NCI-H1694 (cell line): ENCODE measurements at places on chromosomes 2 and 18.

DNA sequence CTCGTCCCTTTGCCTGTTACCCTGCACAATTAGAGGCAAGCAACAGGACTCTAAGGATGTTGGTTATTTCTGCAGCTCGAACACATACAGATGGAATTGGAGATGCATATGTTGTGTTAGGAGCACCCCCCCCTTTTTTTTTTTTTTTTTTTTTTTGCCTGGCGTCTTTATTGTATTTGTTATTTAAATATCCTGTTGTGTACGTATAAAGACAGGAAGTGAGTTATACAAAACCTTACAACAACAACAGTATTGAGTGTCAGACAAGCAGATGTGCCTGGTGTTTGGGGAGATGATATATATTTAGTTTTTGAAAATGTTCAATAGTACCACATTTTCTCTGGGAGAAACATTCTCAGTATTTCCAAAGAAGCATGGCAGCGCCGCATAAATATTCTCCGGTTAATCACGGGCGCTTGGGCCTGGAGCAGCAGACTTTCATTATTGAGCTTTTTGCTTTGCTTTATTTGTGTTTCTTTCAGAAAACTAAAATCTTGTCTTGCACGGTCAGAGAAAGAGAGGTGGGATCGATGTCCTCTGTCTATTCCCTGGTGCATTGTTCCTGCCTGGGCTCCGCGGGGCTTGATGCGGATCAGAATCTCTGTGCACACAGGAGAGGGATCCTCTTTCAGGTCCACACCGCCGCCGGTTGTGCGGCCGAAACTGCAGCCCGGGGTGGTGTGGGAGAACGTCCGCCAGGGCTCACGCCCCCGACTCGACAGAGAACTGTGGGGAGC is 23.2 kb upstream of the ZNF516 start:
- DNase-seq = no peak

- DNase-seq = no peak
These were observed 63.0 kb downstream of the CELF4 start for GRCh38 chr18:37502601-37503000.

GRCh38 chr2:129802290-129802689 is 177.2 kb upstream of the RAB6C start:
- no peak for DNase-seq

DNA sequence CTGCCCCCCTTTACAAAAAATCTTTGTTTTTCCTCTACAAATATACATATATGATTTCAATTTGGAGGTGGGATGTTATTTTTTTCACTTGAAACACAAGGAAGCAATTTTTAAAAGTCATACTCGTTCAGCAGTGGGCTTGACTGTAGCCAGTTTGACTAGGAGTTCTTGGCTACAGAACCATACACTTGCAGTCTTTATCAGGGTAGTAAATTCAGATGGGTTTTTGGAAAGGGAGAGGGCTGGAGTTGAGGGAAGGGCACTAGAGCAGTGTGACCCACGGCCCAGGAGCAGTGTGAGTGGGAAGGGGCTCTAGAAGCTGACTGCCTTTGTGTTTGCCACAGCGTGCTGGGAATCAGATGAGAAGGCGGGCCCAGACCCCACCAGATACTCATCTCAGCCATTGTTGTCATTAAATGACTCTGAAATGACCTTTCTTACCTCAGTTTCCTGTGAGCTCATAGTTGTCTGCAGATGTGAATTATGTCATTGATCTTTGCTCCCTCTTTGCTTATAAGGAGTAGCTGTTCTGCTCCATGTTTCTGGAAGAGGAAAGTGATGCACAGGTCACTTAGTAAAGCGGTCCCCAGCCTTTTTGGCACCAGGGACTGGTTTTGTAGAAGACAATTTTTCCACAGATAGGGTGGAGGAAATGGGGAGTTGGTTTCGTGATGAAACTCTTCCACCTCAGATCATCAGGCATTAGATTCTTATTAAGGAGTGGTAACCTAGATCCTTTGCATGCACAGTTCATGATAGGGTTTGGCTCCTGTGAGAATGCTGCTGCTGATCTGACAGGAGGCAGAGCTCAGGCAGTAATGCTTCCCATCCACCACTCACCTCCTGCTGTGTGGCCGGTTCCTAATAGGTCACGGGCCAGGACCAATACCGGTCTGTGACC is 116.8 kb downstream of the SPTBN1 start:
- DNase-seq = no peak

- DNase-seq = no peak
These were observed 14.5 kb downstream of the SLC19A3 start for GRCh38 chr2:227703280-227703732.

DNA sequence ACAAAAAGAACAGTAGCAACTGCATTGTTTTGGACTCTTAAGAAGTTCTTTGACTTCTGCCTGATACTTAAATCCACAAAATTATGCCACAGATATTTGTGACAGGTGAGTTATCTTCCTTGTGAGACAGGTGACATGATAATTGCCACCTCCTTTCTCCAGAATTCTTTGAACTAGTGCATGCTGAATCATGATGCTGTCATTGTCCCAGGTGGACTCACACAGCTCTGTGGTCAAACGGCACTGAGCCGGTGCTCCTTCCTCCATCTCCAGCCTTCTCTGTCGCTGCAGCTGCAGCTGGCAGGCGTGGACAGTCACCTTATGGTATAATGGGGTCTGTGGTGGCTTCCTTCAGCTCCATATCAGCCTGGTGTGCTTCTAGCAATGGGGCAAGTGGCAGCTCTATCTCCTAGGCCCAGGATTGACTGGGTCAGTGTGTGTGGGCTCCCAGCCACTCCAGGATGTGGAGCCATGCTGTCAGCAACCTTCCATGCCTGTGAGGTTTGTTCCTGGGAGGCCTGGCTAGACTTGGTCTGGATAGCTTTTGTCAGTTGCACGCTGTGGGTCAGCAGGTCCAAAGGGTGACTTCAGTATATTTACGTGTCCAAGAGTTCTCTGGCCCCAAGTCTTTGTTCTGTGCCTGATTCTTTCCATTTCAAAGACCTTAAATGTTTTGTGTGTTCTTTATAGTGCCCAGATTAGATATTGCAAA is 15.7 kb downstream of the ARMC9 start:
- DNase-seq = no peak

- DNase-seq = no peak
These were observed 3.1 kb upstream of the CIB4 start for GRCh38 chr2:26644188-26644835.

DNA sequence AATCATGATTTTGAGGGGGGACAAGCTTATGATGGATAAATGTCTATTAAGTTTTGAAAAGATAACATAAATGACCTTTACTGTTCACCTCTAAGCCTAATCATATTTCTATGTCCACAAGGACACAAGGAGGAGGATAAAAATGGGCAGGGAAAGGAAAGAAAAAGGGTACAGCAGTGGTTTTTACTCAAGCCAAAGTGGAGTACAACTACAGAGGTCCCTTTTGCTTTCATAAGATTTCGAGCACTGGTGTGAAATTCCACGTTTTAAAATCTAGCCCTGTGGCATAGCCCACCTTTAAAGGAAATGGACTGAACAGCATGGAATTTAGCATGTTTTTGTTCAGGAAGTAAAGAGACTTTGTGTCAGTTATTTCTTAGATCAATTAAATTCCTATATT is 19.2 kb downstream of the FN1 start:
- no peak for DNase-seq

DNA sequence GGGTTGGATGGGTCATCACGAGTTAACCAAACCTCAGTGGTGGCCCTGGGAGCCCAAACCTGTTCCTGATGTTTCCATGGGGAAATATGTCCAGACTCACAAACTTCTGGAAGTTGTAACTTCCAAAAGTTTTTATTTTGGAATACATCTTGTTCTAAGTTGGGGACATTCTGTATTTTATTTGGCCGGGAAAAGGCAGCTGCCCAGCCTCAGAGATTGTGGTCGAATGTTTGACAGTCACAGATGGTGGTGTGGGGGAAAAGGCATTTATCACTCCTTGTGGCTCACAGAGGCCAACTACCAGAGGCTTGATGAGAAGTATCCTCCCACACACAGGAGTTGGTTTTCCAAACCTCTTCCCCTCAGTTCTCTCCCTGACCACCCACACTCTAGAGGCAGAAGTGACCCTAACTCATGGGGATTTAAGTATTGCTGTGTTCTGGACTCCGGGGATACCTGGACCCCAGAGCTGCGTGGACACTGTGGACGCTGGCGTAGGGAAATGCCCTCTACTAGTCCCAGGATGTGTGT is 124.7 kb upstream of the PPP1CB start:
- DNase-seq = no peak

- no peak for DNase-seq
These were observed 155.8 kb upstream of the KLF7 start for GRCh38 chr2:207321514-207321913.

DNA sequence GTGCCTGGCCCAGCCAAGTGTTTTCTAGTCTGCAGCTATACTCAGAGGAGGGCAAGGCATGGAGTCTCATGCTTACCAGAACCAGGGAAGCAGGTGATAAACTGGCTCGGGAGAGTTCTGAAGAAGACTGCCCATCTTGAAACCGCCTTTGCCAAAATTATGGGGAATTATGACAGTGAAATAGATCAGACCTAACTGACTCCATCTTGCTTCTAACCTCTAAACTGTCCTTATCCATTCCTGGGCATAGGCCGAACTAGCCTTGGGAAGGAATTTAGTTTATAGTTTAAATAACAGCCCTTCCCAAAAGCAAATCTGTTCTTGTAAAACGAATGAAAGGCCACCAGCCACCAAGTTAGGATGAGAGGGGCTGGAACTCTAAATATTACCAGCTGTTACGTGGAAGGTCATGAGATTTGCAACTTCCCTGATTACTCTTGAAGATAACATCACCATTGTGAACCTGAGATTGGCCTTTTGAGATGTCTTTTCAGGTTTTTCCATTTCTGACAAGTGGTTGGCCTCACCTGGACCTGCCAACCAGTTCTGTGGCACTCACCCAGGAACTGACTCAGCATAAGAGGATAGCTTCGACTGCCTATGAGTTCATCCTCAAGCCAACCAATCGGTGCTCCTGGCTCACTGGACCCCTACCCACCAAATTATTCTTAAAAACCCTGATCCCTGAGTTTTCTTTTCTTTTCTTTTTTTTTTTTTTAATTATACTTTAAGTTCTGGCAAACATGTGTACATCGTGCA is 23.4 kb downstream of the CHCHD5 start:
- no peak for DNase-seq

DNA sequence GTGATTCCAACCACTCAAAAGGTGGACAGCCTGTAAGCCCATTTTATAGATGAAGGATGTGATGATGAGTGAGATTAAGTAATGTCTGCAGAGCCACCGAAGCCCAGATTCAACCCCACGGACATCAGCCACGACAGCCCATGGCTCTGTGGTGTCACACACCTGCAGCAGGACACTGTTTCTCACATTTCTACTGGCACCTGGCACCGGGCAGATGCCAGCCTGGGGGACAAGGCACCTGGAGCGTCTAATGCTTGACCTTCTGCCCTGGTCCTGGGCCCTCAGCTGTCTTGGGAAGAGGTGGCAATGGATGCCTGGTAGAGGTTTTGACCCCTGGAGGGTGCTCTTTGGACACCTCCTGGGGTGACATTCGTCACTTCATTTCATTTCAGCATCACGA is 176.3 kb downstream of the ANAPC1 start:
- no peak for DNase-seq

DNA sequence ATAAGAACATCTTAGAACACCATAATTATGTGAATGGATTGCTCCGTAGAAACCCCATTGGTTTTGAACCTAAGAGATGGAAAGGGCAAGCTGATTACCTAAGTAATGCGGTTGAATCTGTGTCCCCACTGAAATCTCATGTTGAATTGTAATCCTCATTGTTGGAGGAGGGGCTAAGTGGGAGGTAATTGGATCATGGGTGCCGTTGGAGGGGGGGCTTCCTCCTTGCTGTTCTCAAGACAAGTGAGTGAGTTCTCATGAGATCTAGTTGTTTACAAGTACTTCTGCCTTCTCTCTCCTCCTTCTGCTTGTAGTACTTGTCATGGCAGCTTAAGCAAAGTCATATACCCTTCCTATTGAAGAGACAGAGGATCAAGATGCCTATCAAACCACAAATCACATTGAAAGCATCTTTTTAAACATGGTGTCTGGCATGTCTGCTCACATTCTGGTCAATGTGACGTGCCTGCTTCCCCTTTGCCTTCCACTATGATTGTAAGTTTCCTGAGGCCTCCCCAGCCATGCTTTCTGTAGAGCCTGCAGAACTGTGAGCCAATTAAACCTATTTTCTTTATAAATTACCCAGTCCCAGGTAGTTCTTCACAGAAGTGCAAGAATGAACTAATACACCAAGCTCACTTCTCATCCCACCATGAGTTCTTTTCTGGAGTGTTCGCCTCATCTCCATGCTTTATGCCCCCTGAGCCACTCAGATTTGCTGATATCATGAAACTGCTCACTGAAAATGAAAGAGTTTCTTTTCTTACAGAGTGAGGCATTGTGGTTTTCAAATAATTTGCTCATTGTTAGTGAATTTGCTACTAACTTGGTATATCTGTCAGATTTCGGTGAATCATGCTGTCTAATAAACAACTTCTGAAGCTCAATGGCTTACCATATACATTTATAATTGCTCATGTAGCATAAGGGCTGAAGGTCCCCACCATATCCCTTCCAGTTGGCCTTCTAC is 23.6 kb downstream of the KCNE4 start:
- DNase-seq = no peak

GRCh38 chr2:213187833-213188532 is 36.6 kb upstream of the IKZF2 start:
- no peak for DNase-seq

- no peak for DNase-seq
These were observed 5.6 kb downstream of the DTYMK start for GRCh38 chr2:241680827-241681599.

DNA sequence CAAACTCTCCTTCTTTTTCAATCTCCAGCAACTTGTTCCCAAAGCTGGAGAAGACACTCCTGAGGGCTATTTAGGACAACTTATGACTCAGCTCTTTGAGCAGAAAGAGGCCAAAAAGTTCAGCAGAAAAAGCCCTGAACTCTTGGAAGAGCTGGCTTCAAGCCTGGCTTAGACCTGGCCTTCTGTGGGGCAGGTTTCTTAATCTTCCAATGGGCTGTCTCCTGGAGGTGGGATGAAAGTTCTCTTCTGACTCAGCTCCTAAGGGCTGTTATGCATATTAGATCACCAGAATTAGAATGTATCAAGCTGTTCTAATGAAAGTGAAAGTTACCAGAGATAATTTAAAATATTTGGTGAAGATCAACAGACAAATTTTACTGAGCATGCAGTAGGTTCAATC is 129.4 kb downstream of the RAD51AP2 start:
- DNase-seq = no peak

DNA sequence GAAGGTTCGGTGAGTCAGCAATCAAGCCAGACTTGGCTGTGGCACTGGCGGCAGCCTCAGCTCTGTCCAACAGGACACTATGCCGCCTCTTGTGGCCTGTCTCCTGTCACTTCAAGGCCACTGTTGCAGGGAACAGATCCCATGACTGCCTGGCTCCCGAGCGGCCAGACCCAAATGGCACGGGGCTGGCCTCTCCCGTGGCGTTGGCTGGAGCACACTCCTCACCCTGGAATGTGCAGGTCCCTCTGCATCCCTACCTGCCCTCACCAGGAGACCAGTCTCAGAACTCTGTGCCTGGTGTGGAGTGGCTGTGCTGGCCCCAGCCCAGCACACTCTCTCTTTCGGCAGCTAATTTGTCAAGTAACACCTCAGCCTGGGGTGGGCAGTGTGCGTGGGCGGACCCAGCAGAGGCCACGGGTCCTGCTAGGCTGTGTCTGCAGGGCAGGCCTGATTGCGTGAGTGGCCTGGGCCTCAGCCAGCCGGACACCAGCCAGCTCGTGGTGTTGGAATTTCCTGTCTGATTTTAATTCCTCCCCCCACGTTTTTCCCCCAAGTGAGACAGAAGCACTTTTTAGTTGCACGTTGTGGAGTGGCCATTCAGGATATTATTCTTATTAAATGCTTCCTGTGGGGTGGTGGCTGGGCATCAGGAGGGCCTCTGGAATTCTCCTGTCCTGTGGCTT is 179.3 kb downstream of the GLI2 start:
- DNase-seq = no peak
